Activated T-cell treated with anti-CD3 and anti-CD28 coated beads, Interleukin-2, amount 50 U/mL, for 72 hours (primary cell): ENCODE measurements at places on chromosomes 4 and X. TPM values are rescaled to one million over a fixed set of nuclear protein-coding genes. Genes with fewer than 3 reads are reported as not detected.

GRCh38 chr4:154611833-154612232 lies 623 bp downstream of the FGG start:
- peaks cover 7% of the 10 kb centered on the region for H3K4me1 ChIP-seq
- H3K4me3 ChIP-seq = no peak overlapping the region
- peaks cover 6% of the 10 kb centered on the region for H3K27me3 ChIP-seq
- no peak overlapping the region for H3K27ac ChIP-seq

DNA sequence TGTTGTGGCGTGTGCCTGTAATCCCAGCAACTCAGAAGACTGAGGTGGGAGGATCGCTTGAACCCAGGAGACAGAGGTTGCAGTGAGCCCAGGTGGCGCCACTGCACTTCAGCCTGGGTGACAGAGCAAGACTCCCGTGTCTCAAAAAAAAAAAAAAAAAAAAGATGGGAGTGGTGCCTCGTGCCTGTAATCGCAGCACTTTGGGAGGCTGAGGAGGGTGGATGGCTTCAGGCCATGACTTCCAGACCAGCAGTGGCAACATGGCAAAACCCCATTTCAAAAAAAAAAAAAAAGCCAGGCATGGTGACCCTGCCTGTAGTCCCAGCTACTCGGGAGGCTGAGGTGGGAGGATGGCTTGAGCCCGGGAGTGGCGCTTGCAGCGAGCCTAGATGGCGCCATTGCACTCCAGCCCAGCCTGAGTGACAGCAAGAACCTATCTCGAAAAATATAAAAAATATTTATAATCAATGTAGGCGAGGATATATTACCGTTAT lies 27.0 kb downstream of the EIF2S3 start:
- no peaks in the 10 kb centered on the region for H3K27me3 ChIP-seq
- DNase-seq = peak; percentile 54
- H3K27ac ChIP-seq = no peak overlapping the region
- H3K4me3 ChIP-seq = no peak overlapping the region
- H3K4me1 ChIP-seq = peaks cover 34% of the 10 kb centered on the region

DNA sequence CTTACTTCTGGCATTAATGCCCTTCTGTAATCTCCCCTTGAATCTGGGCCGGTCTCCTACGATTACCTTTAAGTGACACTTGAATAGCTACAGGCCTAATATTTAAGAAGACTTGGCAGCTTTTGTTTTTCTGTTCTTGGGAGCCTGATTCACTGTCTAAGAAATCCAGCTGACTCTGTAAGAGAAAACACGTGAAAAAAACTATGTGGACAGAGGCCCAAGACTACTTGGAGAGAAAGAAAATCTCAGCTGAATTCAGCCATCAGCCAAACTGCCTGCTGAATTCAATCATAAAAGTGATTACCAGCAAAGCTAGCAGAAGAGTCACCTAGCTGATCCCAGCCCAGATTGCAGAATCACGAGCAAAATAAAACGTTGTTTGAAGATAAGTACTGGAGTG lies 521.2 kb downstream of the MID1IP1 start:
- no peak overlapping the region for H3K27ac ChIP-seq
- peaks cover 18% of the 10 kb centered on the region for H3K36me3 ChIP-seq
- H3K4me1 ChIP-seq = peaks cover 50% of the 10 kb centered on the region
- no peak for DNase-seq
- H3K4me3 ChIP-seq = peak overlapping the region; percentile 67

GRCh38 chr4:2217726-2218125 lies 24.2 kb downstream of the HAUS3 start:
- no peaks in the 10 kb centered on the region for H3K36me3 ChIP-seq
- no peak for DNase-seq
- H3K4me1 ChIP-seq = peaks cover 6% of the 10 kb centered on the region
- H3K27ac ChIP-seq = no peak overlapping the region
- no peaks in the 10 kb centered on the region for H3K27me3 ChIP-seq

- peak overlapping the region; percentile 4 for H3K27ac ChIP-seq
- no peak for DNase-seq
- no peaks in the 10 kb centered on the region for H3K4me1 ChIP-seq
- H3K4me3 ChIP-seq = no peak overlapping the region
- H3K36me3 ChIP-seq = peaks cover 4% of the 10 kb centered on the region
Observed at GRCh38 chrX:77597090-77597489, 149.9 kb downstream of the FGF16 start.

GRCh38 chr4:96912716-96913115 lies 1072.8 kb downstream of the PDHA2 start:
- no peak overlapping the region for H3K4me3 ChIP-seq
- H3K27me3 ChIP-seq = no peaks in the 10 kb centered on the region
- H3K27ac ChIP-seq = no peak overlapping the region
- no peak for DNase-seq

GRCh38 chrX:13287816-13288215 lies 32.0 kb downstream of the ATXN3L start:
- H3K27ac ChIP-seq = no peak overlapping the region
- no peaks in the 10 kb centered on the region for H3K4me1 ChIP-seq
- peaks cover 28% of the 10 kb centered on the region for H3K27me3 ChIP-seq

- DNase-seq = peak; percentile 35
Observed at GRCh38 chrX:46587158-46587557, 13.6 kb downstream of the CHST7 start.

Gene SCD5
- 1.6 TPM for total RNA-seq

Gene MAGEB10
- not detected for total RNA-seq

Gene ADAMTS3
- total RNA-seq = not detected
